ENCODE measurements at places on chromosomes 4 and X.

DNA sequence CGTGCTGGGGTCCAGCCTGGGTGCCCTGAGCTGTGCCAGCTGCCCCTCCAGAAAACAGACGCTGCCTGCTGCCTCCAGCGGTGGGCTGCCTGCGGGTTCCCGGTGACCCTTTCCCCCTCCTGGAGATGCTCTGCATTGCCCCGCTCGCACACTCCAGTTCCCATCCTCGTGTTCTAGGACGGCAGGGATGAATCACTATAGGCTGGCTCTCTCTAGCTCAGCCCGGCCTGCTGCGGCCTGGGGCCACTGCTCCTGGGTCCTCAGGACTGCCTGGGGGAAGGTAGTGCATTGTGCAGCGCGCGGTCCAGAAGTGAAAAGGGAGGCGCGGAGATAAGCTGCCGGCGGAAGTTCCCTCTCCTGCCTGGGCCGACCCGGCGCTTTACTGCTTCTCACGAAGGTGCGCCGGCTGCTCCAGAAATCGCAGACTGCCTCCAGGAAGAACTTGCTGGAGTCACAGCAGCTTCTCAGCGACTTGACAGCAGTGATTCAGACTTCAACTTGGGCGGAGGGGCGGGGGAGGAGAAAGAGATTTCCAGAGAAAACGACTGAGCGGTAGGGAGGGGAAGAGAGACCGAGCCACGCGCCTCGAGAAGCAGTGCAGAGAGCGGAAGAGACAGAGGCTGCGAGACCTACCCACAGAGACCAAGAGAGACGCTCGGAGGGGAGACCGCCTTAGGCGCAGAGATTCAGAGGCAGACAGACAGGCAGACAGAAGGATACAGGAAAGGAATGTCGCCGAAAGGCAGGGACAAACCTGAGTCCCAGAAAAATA lies 6.7 kb upstream of the MSX1 start:
- no peak for DNase-seq

- no peak for DNase-seq
Observed at GRCh38 chr4:76767983-76768382, 130.0 kb downstream of the SOWAHB start.

GRCh38 chr4:102338405-102338804 lies 6.9 kb downstream of the SLC39A8 start:
- no peak for DNase-seq

DNA sequence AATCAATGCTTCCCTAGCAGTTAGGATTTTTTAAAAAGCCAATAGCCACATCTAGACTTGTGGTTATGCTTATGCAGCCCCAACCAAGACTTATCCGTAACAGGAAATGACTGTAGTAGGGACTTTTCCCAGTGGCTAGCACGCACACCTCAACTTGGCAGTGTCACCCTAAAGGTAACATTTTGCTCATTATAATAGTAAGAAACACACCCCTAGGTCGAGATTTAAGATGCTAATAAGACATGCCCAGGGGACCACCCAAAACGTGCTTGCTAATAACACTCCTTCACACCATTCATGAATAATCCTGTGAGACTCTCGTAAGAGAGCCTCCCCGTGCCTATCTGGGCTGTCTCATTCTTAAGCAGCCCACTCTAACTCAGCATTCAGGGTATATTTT lies 195.3 kb downstream of the CHIC1 start:
- DNase-seq: no peak

- DNase-seq: no peak
Observed at GRCh38 chr4:80360900-80361299, 25.4 kb downstream of the CFAP299 start.

Data from CD14-positive monocyte (primary cell).